NCI-H1930 (cell line): ENCODE measurements at places on chromosomes 7 and 10.

GRCh38 chr7:18685971-18686370 is 190.4 kb downstream of the HDAC9 start:
- no peak for DNase-seq

GRCh38 chr7:146096994-146097393 is 19.6 kb upstream of the CNTNAP2 start:
- DNase-seq: no peak

- no peak for DNase-seq
Observed at GRCh38 chr10:27241010-27241651, 534 bp upstream of the ACBD5 start.

DNA sequence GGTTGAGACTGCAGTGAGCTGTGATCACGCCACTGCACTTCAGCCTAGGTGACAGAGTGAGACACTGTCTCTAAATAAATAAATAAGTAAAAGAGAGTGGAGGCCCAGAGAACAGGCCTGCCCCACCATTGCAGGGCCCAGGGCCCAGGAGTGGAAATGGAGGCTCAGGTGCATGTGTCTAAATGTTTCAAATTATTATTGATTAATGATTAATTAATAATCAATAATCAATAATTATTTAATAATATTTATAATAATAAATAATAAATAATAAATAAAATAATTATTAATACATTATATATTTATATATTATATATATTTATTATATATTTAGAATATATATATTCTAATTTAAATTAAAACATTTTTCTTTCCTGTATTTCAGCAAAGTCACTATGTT is 53.7 kb upstream of the ZRANB1 start:
- DNase-seq: no peak

GRCh38 chr10:72729528-72729927 is 37.6 kb downstream of the MCU start:
- no peak for DNase-seq

- no peak for DNase-seq
Observed at GRCh38 chr10:5064656-5065055, 29.6 kb upstream of the AKR1C3 start.

GRCh38 chr10:121845044-121845784 is 82.6 kb downstream of the ATE1 start:
- no peak for DNase-seq

- no peak for DNase-seq
Observed at GRCh38 chr7:155819186-155819585, 6.9 kb upstream of the SHH start.

- no peak for DNase-seq
Observed at GRCh38 chr10:70271996-70272924, 11.5 kb downstream of the NPFFR1 start.

DNA sequence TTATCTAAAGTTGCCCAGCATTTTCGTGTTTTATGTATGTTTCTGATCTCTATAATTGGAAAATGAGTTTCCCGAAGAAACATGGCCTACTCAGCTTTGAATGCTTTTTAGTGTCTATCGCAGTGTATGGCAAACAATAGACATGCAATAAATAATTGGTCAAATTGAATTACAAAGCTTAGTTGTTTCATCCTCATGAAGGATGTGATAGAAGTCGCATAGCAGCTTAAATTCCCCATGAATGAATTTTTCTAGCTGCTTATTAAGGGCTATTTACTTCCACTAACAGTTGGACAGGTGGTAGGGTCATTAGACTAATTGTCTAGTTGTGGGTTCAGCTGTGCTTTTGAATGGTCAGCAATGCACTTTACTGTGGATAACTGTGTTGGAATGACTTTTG is 467.3 kb upstream of the MBL2 start:
- peak; percentile 59 for DNase-seq

DNA sequence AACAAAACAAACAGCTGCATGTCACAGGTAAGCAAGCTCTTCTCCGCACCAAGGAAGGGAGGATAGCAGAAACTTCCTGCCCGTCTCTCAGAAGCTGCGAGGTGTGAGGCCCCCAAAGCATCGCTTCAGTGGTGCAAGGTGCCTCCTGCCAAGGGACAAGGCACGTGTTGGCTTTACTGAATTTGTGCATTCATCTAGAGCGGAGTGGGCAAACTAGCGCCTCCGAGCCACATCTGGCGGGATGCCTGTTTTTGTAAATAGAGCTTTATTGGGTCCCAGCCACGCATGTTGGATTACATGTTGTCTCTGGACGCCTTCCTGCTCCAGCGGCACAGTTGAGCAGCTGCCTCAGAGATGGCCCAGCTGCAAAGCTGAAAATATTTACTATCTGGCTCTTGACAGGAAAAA is 27.7 kb downstream of the PHYH start:
- DNase-seq: no peak

DNA sequence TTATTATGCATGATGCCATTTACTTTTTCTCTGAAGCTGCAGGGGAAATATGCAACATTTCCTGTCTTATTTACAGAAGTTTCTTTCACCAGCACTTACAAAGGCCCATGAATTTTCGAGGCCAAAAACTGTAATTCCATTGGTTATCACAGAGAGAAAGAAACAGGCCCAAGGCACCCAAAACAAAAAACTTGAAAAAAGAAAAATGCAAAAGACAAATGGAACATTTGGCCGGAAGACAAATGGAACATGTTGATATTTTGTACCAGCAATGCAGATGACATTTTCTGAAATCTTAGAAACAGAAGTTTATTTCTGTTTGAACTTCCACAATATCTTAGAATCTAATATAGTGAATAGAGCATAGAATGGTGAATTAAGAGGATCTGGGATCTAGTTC is 56.3 kb upstream of the PNLIP start:
- no peak for DNase-seq

GRCh38 chr10:125259651-125260050 is 99.3 kb upstream of the CTBP2 start:
- no peak for DNase-seq

DNA sequence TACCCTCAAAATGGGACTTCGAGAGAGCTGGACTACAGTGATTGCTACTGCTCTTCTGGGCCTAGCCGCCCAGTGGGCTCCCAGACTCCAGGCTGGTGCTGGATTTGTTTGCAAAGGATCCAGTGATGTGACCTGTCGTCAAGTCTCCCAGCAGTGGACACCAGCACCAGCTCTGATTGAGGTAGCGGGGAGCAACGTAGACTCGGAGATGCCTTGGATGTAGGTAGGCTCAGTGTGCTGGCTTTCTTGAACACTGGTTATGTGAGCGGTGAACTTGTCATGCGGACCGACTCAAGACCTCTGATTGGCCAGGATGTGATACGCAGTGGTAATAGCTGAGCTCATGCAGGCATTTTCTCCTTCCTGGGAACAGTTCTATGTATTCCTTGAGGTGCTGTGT is 19.4 kb downstream of the AKR1C2 start:
- DNase-seq: no peak

DNA sequence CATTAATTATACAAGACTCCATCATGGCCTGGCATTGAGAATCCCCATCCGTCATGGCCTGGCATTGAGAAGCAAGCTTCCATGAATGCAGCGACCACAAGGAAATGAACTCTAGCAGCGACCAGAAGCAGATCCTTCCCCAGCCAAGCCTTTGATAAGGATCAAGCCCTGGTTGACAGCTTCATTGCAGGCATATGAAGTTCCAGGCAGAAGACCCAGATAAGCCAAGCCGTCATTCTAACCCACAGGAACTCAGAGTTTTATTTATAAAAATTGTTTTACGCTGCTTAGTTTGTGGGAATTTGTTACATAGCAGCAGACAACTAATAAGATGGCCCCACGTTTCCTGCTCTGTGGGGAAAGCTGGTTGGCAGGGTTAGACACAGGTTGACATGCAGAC is 642.3 kb downstream of the GATA3 start:
- DNase-seq: no peak

DNA sequence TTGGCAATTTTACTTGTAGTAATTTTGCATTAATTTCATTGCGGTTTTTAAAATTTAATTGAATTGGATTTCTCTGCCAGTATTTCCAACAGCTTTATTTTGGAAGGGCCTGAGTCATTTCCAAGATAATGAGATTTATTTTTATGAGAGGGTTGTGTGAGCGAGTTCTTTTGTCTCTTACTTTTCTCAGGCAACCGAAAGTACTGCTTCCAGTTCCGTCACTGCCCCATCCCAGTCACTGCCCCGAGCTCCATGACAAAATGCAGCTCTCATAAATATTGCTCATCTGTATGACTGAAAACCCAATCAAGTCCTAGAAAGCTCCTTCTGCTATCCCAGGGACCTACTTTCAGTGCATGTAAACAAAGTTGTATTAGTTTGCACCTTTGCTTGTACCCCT is 468.4 kb upstream of the SEMA3D start:
- no peak for DNase-seq

GRCh38 chr7:41918597-41918996 is 215.7 kb upstream of the INHBA start:
- no peak for DNase-seq

DNA sequence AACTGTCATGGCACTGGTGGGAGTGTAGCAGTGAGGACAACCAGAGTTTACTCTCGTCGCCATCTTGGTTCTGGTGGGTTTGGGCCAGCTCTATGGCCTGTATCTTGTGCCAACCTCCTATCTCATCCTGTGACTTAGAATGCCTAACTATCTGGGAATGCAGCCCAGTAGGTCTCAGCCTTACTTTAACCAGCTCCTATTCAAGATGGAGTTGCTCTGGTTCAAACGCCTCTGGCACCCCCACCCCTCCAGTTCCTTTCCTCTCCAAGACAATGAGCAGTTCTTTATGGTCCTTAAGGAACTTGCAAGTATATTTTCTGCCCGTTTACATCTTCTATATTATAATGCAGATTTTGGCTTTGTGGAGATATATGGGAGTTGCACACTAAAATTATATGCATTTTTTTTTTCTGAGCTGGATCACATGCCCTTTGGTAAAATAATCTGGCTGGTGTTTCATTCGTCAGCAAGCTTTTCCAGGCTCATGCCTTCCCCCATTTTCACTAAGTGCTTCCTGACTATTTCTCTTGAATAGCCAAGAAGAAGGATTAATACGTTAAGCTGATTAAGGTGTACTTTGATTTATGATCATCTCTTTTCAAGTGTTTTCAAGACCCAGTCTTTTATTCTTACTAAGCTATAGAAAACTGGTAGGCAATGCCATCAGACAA is 11.2 kb upstream of the WIPF3 start:
- no peak for DNase-seq

- DNase-seq: no peak
Observed at GRCh38 chr10:2905851-2906250, 161.5 kb upstream of the PFKP start.

DNA sequence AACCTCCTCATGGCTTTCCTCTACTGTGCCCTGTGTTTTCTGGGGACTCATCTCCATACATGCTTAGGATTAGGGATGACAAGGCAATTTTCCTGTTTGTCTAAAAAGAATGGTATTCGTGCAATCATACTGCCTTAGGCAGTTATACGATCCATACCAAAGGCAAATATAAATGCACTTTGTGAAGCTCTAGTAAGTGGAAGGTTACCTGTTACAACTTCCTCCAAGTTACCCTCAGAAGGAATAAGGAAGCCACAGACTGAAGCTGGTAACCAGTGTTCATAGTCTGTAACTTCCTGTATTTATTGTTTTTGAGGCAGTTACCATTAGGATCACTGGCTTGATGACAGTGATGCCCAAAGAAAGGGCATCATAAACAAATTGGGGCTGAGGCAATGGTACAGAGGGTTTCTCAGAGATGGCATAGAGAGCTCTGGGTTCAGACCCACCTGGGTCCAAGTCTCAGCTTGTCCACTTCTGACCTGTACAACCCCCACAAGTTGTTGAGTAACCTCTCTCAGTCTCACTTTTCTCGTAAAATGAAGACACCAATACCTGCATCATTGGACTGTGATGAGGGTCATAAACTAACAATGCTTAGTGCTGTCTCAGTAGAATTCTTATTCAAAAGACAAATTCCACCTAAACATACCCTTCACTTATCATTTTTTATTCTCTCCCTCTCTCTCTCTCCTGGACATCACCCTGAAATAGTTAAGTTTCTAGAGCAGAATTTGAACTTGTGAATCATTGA is 138.2 kb downstream of the ELMO1 start:
- DNase-seq: no peak

DNA sequence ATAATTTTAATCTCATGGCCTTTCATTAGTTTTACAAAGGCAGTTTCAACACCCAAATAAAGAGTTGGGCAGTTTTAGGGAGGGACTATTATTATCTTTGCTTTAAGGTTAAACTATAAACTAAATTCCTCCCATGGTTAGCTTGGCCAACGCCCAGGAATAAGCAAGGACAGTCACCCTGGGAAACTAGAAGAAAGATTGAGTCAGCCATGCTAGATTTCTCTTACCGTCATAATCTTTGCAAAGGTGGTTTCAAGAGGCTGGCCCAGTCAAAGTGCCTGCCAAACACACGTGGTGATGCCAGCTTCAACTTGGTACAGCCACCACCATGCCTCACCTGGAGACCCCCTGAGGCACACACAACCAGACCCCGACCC is 317.4 kb upstream of the SP8 start:
- DNase-seq: no peak

GRCh38 chr10:78925800-78926319 is 142.9 kb upstream of the ZMIZ1 start:
- no peak for DNase-seq

- no peak for DNase-seq
Observed at GRCh38 chr10:62336404-62336803, 37.8 kb upstream of the ZNF365 start.

GRCh38 chr10:70629338-70629737 is 26.8 kb upstream of the PRF1 start:
- no peak for DNase-seq

- no peak for DNase-seq
Observed at GRCh38 chr7:7861211-7861633, 107.4 kb upstream of the GLCCI1 start.

DNA sequence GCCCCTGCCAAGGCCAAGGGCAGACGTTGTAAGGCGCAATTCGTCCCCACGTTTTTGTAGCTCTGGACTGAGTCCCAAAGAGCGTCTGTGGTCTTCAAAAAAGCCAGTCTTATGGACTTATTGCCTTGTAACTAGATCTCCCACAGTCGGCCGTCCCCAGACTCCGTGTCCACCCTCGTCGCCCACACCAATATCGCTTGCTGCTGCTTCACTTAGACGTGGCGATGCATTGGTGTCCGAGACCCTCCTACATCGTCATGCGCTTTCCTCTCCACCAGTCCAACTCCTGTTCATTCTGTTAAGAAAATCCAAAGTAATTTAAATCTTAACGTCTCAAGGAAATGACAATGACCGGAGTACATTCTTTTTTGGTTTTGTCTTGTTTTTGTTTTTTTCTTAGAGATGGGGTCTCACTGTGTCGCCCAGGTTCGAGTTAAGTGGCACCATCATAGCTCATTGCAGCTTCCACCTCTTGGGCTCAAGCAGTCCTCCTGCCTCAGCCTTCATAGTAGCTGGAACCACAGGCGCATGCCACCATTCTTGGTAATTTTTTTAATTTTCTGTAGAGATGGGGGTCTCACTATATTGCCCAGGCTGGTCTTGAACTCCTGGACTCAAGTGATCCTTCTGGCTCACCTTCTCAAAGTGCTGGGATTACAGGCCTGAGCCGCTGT is 851 bp downstream of the KIFBP start:
- DNase-seq: no peak

DNA sequence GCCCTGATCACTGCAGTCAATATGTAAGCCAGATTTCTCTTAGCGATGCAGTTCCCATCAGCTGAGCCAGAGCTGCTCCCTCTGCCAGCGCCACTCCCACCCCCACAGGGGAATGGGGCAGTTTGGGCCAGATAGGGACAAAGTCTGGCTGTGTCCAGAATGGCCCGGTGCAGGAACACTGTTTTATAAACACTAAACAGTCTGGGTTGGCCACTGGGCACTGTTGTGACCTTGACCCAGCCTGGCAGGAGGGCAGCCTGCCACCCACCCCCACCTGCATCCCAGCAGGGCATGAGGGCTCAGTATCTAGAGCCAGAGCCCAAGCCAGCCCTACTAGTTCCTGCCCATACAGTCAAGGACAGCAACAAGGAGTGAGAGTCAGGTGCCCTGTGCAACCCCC is 1.3 kb downstream of the OGDHL start:
- DNase-seq: no peak
